ENCODE measurements at places on chromosomes 2 and 18.

- no peak for DNase-seq
Observed at GRCh38 chr2:166112193-166112605, 15.6 kb downstream of the SCN1A start.

GRCh38 chr2:77977471-77978063, 455.4 kb upstream of the LRRTM4 start:
- peak; percentile 11 for DNase-seq

GRCh38 chr18:61865466-61866175, 27.2 kb downstream of the RNF152 start:
- no peak for DNase-seq

DNA sequence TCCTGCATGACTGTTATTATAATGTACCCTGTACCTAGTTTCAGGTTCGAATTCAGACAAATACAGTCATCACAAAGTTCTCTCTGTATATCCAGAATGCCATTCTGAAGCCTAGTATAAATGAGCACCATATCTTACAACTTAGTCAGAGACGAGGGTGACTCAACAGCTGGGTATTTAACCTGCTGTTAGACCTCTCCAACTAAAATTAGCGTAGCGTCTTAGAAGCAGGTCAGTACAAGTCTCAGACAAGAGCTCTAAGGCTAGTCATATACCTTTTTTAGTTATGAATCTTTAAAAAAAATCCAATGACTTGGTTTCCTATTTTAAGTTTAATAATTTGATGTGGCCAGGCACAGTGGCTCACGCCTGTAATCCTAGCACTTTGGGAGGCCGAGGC, 74.1 kb downstream of the CABYR start:
- no peak for DNase-seq

DNA sequence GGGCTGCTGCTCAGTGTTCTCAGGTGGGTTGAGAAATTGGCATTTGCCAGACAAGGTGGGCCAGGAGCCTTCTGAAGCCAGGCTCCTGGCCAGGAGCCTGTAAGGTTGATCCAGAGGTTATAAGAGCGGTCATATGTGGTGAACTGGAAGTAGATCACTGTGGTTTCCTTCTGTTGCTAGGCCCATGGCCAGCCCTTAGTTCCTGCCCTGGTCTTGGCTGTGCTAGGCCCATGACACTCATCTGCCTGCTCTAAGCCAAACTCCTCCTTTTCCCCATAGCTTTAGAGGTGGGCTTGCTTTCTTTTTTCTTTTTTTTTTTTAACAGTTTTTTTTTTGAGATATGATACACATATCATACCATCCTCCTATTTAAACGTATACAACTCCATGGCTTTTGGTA, 5.0 kb upstream of the MGAT5 start:
- no peak for DNase-seq

DNA sequence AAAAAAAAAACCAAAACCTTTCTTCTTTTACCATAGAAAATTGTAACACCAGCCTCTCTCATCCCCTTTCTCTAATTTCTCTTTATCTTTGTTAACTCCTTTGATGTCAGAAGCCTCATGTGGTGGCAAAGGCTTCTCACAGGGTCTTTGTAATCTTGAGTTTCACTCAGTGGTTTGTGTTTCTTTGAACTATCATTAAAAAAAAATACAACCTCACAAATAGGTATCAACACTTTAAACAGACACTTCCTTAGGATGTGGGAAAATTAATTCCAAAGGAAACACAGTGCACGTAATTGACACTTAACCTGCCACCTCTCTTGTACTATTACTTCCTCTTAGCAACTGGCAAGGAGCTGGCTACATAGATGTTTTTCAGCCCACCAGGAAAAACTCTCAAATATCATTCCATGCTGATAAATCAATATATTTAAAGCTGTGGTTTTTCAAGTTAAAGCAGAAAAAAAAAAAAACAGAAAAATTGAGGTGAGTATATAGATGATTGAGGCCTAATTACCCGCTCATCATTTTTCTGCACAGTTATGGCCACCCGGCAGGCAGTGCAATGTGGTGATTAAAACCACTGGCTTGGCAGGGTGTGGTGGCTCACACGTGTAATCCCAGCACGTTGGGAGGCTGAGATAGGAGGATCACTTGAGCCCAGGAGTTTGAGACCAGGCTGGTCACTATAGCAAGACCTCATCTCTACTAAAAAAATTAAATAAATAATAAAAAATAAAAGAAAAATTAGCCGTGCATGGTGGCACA, 193.5 kb downstream of the MYO3B start:
- DNase-seq: no peak

GRCh38 chr2:148201075-148202004, 180.4 kb downstream of the MBD5 start:
- DNase-seq: peak; percentile 78

DNA sequence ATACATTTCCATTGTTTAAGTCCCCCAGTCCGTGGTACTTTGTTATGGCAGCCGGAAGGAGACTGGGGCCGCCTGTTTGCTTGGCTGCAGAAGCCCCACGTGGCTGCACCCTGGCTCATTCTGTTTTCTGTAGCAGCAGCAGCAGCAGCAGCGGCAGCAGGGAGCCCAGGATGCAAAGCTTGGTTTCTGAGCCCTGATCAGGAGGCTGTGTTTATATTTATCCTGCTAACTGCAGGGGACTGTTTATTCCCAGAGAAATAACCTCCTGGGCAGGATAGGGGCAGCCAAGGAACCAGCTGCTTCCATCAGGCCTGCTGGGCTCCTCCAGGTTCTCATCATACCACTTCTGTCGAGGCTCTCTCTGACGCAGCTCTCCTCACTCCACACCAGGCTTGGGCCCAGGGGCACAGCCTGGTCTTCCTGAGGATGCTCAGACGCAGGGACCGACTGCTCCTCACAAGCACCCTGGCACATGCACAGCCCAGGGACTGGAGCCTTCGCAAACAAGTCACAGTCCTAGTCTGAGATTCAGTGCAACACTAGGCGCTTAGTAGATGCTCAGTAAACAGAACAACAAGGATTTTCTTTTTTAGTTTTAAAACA, 139.0 kb downstream of the MSH2 start:
- DNase-seq: no peak
